ENCODE measurements at places on chromosomes 7 and 10. TPM values are rescaled to one million over a fixed set of nuclear protein-coding genes. Genes with fewer than 3 reads are reported as not detected.

Gene PCBD1
- total RNA-seq: 219 TPM

Gene CALY
- not detected for total RNA-seq

Gene AOAH
- total RNA-seq: 4.8 TPM

Gene SAMD9L
- 1.0 TPM for total RNA-seq

Gene AKR1D1
- total RNA-seq: not detected

Gene NEUROD6
- total RNA-seq: not detected

Gene NXPH1
- 0.14 TPM for total RNA-seq

Measured in Caki2 (cell line).